D341Med (cell line): ENCODE measurements at places on chromosomes 3 and 15.
A peak's percentile ranks its signal among the peaks of the same experiment; 100 is the strongest.

DNA sequence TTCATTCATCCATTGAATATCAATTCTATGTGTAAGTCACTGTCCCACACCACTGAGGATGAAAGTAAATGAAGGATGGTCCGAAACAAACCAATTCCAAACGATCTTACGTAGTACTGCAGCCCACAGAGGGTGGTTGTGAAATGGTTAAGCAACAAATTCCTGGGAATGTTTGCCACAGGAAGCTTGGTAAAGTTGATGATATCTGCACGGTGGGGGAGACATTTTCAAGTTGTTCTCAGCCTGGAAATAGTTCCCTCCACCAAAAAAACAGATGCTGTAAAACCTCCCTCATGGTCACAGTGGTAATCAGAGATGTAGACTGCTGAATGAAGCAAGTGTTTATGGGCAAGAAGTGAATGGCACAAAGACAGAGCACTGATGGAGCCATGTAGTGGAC lies 35.9 kb upstream of the BNC1 start:
- no peak for DNase-seq

DNA sequence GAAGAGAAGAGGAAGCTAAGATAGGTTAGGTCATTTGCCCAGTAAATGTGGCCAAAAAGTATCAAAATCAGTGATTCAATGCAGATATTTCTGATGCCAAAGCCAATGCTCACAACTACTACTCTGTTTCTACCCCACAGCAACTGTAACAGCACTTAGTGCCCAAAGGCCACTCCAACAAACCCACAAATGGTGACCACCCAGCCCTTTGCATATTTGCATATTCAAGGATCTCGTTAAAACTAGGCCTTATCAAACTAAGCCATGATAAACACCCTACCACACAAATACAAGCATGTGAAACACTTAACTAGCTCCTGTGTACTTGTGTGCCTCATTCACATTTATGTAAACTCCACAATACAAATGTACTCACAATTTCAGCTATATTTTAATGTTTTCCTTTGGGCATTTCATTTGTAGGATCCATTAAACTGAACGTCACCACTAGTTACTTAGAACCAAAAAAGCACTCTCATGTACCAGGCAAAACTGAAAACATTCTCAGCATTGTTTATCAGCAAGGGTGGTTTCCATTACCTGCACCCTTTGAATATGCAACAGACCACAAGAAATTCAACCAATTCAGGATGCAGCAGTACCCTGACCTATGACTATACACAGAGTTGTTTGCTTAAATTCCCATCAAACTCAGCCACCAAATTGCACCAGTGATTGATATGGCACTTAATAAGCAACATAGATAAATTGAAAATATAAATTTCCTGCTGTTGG lies 111.2 kb upstream of the STT3B start:
- DNase-seq, result no peak

GRCh38 chr3:158091531-158091930 lies 14.7 kb downstream of the SHOX2 start:
- DNase-seq, result no peak

DNA sequence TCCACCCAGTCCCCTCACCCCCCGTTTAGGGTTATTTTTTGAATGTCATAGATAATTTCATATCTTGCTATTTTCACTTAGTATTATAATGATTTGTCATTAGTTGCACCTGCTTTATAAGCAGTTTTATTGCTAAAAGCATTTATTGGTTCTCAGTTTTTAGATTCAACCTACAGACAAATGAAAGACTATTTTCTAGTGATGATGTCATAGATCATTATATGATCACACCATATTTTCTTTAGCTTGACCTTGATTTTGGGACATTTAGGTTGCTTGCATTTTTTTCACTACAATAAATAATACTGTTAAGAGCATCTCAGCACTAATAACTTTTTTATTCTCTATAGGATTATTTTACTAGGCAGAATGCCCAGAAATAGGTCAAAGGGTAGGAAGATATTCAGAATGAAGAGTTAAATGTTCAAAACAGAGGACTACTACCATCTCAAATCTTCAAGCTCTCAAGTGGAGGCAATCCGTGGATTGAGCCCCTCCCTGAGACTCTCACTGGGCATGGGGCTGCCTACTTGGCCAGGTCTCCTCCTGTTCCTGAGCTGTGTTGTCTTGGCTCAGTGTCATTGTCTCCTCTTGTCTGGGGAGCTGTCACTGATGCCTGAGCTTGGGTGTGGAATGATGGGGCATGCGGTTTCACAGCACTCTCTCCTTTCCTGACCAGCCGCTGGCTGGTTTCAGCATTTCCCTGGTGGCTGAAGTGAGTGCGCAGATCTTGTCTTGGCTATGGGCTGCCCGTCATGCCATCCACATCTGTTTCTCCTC lies 28.4 kb downstream of the CHCHD6 start:
- DNase-seq, result no peak

DNA sequence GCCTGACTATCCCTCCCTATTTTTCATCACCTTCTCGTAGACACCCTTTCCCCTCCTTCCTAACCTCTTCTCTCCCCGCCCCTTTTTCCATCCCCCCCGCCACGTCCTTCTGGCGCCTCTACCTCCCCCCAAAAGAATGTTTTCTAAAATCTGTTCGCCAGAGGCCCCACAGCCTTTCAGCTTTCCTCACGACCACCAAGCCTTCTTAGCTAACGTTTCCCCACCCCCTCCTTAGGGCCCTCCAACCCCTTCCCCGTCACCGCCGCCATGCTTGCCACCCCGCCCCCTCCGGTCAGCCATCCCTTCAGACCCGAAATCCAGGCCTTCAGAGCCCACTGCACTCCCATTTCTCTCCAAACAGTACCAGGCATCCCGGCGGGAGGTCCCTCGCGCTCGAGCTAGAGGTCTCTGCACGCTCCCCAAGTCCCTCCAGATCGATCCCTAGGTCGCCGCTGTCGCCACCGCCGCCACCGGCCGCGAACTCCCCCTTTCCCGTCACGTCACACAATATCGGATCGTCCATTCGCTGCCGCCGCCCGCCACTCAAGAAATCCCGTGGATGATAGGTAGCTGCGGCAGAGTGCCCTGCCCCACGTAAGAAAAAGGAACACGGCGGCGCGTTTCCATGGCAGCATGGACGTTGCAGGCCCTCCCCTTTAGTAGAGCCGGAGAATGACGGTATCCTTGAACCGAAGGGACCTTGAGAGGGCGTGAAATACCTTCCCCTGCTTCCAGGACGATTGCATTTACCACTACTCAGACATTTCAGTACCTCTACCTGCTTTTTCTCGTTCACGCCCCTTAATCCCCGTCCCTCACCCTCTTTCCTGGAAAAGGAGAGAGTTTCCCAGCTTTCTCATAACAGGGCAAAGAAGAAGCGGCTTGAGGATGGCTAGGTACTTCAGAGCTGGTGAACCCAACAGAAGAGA lies at the start of gene TP53BP1:
TP53BP1 (minus strand) TSS at position 484 of the 929 bp plus-strand sequence; CDS start at position 371, 113 bp downstream.
- DNase-seq, result peak; percentile 95

DNA sequence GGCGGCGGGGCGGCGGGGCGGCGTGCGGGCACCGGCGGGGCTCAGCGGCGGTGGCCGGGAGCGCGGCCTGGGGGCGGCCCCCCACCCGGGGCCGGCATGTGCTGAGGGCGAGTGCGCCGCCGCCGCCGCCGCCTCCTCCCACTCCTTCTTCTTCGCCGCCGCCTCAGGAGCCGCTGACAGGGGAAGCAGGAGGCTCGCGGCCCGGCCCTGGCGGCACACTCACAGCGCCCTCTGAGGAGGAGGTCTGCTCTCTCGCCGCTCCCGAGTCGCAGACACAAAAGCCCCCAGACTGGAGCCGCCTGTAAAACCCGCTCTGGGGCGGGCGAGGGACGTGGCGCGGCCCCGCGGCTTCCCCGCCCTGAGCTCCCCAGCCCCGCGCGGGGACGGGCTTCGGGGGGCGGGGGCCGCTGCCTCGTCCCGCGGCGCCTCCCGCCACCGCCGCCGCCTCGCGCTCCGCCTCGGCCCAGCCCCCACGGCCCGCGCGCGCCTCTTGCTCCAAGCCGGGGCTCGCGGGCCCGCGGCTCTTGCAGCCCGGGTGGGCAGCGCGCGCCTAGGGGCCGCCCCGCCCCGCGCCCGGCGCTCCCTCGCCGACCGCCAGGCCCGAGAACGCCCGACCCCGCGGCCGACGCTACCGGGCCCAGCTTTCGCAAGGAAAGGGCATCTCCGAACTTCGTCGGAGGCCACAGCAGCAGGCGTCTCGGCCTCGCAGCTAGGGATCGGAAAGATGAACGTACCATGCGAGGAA lies at the start of gene PYGO1:
PYGO1 (minus strand) TSS at position 276 of the 745 bp plus-strand sequence. CDS start 462 bp downstream, outside the sequence.
- DNase-seq, result peak; percentile 89

GRCh38 chr15:75849167-75849566 lies 5.9 kb downstream of the UBE2Q2 start:
- no peak for DNase-seq

DNA sequence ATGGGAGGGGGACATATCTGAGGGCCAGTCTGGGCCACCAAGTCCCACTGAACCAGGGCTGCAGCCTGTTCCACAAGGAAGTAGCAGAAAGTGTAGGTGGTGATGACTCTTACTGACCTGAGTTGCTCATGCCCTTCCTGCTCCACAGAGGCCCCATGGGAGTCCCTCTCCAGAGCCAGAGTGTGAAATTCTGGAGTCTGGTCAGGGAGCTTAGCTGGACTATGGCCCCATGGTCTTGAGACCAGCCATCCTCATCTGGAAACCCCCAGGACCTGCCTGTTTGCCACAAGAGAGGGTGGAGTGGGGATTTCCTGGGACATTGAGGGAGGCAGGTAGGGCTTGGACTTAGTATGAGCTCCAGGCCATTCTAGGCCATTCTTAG lies 3.0 kb downstream of the SPINT1 start:
- peak; percentile 3 for DNase-seq

DNA sequence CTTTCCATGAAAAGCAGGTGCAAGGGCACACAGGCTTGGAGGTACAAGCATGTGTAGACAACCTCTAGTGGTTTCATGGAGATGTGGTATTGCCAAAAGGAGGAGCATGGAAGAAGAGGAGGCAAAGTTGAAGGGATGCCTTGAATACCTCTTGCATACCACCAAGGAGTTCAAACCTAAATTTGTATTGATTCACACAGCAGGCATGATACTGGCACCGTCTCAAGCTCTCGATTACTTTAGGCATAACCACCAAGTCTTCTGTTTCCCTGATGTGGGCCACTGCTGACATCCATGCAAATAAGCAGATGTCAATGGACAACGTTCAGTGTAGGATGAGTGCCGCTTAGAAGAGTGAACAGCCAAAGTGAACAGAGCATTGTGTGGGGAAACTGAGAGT lies 87.1 kb downstream of the SCN11A start:
- no peak for DNase-seq

- no peak for DNase-seq
These were observed 396.6 kb downstream of the SOX2 start for GRCh38 chr3:182108371-182108770.

DNA sequence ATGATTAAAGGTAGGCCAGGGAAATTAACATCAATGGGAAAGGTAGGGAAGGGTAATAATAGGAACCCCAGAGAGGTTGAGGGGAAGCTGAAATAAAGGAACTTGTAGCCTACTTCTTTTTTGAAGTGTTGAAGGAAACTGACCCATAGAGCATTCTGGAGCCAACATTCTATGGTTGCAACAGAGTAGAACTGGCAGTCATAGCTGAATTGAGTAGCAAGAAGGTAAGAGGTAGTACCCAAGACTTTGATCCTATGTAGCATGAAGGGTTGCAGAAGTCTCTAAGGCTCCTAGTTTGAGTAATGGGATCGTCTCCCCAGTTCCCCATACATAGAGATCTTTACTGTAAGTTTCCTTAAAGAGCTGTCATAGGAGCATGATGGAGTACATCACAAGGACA lies 7.4 kb upstream of the ZNF774 start:
- DNase-seq, result no peak

DNA sequence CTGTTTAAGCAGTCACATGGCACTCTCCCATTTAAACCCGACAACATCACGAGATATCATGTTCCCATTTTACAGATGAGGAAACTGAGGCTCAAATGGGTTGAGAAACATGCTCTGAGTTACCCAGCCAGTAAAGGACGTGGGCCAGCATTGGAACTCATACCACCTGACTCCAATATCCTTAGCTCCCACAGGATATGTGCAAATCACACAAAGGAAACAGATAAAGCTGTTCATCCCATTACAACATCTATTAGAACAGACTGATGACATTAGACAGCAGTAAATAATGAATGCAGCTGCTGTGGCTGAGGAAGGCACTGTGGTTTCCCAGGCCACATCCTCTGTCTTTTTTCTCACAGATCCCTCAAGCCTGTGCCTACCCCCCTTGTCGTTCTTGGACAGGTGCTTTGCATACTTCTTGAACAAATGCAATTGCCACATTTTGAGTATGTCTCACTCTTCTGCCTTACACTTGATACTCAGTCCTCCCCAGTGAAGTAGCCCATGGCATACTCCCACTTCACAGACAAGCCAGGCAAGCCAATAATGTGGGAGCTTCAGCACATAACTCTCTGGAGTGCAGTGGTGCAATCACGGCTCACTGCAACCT lies 17.7 kb downstream of the FRMD4B start:
- no peak for DNase-seq

GRCh38 chr3:39237027-39237426 lies 42.8 kb downstream of the CX3CR1 start:
- DNase-seq, result no peak

DNA sequence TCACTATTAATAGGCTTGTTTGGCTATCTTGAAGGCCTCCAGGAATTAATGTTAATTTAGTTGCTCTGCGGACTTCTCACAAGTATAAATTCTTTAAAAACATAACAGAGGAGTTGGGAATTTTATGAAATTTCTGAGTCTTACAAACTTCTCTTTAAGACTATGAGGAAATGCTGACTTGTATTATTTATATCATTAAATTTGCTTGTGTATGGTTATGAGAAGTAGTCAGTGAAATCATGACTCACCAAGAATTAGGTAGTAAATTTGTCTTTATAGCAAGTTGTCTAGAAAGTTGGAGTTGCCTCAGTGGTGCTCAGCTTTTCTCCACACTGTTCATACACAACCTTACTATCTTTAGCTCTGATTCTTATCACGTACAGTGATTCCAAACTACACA lies 26.5 kb downstream of the PHLDB2 start:
- DNase-seq, result no peak

DNA sequence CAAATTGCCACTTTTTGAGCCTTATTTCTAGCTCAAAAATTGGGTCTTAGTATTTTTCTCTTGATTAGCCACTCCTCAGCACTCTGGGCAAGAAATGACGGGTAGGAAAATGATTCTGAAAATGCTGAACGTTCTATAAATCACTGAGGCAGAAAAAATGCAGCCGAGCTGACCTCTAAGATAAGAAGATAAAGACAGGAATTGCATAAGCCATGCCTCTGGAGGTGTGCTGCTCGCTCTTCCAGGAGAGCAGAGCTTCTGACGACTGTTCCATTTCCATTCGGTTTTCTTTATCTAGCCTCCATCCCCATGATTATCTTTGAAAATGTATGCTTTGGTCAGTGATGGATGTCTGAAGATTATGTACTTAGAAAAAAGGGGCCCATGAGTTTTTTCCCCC lies 558.8 kb upstream of the ADAMTS9 start:
- no peak for DNase-seq

DNA sequence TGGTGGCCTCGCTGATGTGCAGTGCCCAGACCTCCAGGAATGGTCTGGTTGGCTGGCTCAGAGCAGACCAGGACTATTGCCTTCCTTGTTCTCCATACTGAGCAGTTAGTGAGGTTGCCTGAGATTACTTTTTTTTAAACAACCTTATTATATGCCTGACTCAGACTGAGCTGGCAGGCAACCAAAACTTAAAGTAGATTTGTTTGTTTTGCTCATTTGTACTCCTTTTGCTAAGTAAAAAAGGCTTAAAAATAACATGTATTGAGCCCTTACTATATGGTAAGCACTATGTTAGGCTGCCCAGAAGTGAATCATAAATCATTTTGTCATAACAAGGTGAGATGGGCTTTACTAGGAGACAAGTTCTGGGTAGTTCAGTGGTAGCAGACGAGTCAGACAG lies 92.4 kb downstream of the GHSR start:
- DNase-seq, result no peak
